ENCODE measurements at places on chromosomes 7 and 10.

DNA sequence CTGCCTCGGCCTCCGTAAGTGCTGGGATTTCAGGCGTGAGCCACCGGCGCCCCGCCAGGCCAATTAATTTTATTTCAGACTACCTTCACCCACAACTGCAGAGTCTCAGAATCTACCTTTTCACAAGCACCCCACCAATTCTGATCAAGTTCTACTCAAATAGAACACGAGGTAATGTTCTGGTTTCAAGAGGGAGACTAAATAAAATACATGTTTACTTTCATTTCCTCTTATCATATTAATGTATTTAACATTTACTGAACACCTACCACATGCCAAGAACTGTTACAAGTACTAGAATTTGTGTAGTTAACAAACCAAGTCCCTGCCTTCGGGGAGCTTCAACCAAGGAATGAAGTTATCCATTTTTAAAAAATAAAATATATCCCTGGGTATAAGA lies 25.5 kb upstream of the RGS10 start:
- ATAC-seq = no peak

GRCh38 chr7:31478721-31479120 lies 35.2 kb upstream of the ITPRID1 start:
- no peak for ATAC-seq

- no peak for ATAC-seq
Measured at GRCh38 chr10:122587098-122587760, 26.7 kb downstream of the DMBT1 start.

DNA sequence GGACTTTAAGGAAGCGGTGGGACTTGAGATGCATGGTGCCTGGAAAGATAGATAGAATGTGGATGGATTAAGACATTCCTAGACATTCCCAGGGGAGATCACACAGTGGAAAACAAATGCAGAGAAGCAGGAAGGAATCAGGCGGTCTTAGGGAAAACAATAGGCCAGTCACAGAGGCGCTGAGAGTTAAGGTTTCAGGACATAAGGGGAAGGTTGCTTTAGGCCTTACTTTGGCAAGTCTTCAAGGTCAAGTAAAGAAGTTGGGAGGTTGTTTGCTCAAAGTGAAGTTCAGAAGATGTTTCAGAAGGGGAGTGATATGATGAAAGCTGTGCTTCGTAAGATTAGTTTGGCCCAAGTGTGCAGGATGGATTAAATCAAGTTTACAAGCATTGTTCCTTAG lies 109.4 kb downstream of the SUGCT start:
- no peak for ATAC-seq

DNA sequence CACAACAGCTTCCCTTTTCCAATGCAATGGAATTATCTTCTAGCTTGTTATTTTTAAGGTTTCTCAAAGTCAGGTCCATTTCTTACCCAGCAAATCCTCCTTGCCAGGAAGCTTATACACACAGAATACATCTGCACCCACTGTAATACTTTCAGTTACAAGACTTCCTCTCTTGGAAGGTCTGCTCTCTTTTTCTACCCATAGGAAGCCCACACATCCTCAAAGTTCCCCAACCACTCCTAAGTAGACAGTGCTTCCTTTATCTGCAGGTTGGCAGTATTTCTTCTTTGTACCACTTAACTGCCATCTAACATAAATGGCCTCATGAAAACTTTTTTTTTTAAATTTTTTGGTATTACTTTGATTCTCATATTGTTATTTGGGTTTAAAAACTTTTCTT lies 155.6 kb downstream of the TAX1BP1 start:
- ATAC-seq = no peak

DNA sequence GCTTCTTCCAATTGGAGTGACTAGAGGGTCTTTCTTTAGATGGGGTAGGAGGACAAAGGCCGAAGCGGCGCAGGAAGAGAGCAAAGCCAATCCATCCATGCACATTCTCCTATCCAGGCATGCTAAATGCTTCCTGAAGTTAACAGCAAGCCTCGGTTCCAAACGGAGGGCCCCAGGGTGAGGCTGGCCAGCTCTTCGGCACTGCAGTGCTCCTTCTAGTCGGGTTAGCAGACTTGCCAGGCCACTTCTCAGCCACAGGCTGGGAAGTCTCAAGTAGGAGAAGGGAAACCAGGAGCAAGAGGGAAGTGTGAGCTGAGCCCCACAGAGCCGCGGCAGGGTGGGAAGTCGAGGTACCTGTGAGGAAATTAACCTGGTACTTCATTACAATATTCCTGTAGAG lies 253.8 kb upstream of the INHBA start:
- ATAC-seq = no peak

GRCh38 chr10:83545901-83546391 lies 593.4 kb upstream of the GHITM start:
- no peak for ATAC-seq

GRCh38 chr10:49168831-49169500 lies 19.2 kb downstream of the TMEM273 start:
- no peak for ATAC-seq

GRCh38 chr10:122374859-122375678 lies 561 bp downstream of the PLEKHA1 start:
- ATAC-seq = peak; percentile 63

DNA sequence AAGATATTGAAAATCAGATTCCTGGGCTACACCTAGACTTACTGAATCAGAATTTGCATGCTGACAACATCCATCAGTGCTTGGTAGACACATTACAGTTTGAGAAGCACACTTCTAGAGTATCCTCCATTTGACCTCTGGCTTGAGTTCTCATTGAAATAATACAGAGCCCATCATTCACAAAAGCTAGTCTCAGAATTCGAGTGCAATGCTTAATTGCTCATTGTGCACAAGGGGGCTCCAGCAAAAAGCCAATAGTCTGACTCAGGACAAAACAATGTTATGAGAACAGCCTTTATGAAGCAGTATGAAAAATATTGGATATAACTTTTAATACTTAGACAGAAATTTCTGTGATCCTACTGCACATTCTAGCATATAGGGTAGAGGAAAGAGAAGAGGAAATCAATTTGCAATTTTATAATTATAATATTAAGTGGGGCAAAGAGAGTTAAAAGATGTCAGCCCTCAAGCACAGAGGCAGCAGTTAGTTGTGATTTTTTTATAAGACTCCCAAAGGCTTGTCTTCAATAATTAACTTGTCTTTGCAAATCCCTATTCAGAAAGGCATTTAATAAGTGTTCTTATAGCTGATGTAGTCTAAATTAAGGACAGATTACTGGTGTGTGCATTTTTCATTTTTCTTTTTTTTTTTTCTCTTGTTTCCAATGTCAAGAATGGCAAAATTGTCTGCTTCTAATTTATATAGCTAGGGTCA lies 105.8 kb upstream of the ANK3 start:
- peak; percentile 12 for ATAC-seq

GRCh38 chr7:1501487-1502270 lies 2.5 kb downstream of the INTS1 start:
- no peak for ATAC-seq

DNA sequence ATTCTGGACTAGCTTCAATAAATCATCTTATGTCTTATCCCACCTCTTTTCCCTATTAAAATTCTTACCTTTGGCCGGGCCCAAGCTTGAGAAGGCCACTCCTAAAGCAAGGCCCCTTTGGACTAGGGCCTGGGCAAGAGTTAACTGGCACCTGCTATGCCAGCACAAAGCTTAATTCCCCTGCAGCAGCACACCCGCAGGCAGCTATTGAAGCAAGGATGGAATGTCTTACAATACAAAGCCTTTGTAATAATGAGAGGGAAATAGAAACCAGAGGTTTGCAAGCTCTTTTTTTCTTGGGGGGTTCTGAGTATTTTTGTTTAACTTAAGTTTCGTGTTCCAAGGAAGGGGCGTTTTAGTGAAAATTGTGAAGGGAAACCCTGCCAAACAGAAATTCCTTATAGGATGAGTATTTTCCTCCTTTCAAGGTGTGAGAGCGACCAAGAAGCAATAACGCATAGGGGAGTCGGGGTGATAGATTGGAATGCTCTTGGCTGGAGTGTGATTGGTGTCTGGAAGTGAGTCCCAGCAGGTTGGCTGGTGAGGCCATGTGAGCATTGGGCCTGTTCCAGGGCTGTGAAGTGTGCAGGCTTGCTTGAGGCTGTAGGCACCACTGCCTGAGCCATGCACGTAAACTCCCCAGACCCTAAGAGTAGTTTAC lies 148.5 kb downstream of the KIAA1217 start:
- no peak for ATAC-seq
